ENCODE measurements at places on chromosomes 7 and 10.
A peak's percentile ranks its signal among the peaks of the same experiment; 100 is the strongest.

DNA sequence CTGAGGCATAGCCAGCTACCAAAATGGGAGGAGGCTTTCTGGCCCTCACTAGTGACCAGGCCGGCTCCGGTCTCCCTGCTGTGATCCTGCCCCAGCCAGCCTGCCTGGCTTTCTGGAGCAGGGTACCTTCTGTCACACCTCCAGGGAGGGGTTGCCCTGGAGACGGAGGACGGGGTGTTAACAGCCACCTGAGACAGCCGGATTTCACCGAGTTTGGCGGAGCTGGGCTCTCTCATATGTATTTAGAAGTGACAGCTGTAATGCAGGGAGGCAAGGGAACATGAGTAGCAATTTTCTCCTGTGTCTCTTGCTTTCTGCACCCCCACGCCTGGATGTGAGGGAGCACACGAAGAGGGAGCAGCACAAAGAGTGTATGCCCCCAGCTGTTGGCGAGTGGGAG, 473.3 kb downstream of the PLXNA4 start:
- DNase-seq: no peak

DNA sequence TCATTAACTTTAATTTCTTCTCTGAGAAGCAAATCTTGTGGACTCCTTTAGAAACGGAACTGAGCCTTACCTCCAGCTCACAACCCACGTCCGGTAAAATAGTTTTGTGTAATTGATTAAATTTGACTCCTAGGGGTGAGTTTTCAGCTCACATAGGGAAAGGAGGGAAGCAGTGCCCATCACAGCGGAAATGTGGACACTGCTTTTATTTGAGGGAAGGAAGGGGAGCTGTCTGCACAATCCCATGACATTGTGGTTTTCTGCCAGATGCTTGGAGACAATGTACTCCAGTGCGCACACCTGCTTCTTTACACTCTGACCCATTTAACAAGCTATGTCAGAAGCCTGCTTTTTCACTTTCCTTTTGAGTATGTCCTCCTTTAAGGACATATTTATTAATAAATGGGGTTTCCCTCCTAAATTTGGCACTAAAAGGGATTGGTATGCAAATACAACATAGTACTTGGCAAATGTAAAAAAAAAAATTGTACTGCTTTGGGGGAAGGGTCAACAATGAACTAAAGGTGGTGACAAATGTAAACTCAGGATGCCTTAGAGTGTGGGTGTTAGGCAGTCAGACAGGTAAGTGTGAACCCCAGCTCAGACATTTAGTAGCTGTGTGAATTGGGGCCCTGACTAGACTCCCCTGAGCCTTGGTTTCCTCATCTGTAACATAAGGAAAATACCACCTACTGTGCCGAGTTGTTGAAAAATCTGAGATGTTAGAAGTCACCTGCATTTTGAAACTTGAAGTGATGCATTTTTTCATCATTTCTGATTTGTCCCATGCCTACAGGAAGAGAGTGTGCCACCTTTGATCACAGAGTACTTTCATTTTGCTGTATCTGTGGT, 90.2 kb upstream of the KLF6 start:
- DNase-seq: no peak

GRCh38 chr10:132544744-132545658, 7.4 kb downstream of the INPP5A start:
- no peak for DNase-seq

DNA sequence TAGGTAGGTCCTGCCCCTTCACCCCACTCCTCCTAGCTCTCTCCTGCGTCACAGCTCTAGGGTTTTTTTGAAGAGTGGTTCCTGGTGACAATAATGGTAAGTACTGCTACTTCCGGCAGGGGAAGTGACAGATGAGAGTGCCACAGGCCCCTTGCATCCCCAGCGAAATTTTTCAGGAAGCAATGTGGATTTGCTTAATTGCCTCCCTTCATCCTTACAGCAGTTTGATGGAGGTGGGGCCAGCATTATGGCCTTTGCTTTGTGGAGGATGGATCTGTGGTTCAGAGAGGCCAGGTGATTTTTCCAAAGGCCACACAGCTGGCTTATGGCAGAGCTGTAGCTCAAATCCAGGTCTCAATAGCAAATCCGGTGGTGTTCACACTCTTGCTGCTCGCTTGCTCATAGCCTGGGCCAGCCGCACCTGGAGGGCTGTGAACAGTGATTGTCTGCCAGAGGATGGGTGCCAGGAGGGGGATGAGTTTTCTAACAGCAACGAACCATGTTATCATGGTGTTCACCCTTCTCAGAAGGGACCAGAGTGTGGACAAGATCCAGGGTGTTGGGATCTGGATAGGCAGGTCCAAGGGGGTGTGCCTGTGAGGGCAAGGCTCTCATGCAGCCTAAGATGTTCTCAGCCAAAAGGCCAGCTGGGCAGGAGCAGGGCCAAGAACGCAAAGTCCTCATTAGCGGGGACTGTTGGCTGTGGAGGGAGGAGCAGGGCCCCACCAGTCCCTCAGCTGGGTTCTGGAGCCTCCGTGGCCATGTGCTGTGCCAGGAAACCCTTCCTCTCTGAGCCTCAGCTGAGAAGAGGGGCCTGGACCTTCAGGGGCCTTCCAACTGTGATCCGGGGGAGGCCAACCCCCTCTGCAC, 89.0 kb downstream of the EMX2 start:
- DNase-seq: no peak

DNA sequence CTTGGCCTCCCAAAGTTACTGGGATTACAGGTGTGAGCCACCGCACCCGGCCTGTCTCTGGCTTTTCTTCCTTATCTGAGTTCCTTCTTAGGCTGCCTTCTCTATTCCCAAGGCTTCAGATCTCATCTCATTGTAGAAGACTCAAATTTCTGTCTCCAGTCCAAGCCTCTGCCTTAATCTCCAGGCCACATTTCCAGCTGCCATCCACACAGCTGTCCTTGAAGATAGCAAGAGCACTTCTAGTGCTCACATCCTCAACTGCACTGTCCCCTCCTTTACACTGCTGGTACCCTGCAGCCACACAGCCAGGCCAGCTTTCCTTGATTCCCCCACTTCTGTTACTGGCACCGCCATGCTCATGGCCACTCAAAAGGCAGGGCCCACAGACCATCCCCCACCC, 35.6 kb downstream of the POLL start:
- no peak for DNase-seq

GRCh38 chr10:17850501-17850900, 41.4 kb downstream of the MRC1 start:
- DNase-seq: no peak

- DNase-seq: no peak
These were observed 154.1 kb upstream of the ZMIZ1 start for GRCh38 chr10:78914502-78915189.

DNA sequence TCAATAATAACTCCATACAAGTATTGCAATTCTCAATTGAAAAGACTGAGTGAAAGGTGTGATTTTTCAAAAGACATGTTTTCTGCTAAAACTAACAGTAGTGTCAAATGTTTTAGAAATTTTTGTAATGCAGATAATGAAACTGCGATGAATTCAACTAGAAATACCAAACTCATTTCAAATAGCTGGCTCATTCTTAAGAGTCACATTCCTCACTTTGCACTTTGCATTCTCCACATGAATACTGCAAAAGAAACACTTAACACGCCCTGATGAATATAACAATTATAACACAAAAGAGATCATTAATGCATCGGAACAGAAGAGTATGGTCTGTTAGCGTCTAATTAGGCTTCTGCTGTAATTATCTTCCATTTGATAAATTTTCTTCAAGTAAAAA, 15.5 kb upstream of the TSPAN12 start:
- DNase-seq: no peak

- DNase-seq: no peak
These were observed 179.5 kb upstream of the YAE1 start for GRCh38 chr7:39386718-39387117.

DNA sequence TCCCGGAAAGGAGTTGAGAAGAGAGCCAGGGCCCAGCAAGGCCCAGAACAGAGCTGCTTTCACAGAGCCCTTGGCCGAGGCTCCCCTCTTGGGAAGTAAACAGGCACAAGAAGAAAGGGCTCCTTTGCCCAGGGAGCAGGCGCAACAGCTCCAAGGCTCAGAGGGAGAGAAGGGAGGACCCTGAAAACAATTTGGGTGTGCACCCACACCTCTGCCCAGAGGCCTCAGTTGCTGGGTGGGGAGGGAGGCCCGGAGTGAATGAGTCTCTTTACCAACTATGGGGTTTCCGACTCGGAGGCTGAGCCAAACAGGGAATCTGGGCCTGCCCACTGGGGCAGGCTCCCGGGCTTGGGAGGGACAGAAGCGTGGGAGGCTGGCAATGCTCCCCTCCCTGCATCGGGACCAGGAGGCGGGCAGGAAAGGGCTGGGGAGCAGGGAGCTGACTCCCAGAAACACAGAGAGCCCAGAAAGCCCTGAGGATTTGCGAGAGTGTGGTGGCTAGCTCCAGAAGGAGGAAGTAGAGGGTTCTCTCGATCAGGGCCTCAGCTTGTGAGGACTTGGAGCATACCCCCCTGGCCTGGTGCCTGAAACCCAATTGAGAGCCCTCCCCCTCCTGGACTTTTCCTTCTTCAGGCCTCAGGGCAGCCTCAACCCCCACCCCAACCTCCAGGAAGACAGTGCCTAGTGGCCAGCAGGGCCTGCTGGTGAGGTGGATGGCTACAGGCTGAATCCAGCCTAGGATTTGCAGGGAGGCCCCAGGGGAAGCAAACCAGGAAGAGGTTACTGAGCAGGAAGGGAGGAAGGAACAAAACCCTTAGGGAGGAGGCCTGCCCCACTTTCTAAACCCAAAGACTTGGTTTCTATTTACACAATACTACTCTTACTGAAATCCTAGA, 6.2 kb downstream of the C10orf105 start:
- DNase-seq: no peak

GRCh38 chr7:6167587-6168476, 104.6 kb downstream of the CYTH3 start:
- no peak for DNase-seq

- no peak for DNase-seq
These were observed 868.9 kb upstream of the AUTS2 start for GRCh38 chr7:68729371-68729770.

DNA sequence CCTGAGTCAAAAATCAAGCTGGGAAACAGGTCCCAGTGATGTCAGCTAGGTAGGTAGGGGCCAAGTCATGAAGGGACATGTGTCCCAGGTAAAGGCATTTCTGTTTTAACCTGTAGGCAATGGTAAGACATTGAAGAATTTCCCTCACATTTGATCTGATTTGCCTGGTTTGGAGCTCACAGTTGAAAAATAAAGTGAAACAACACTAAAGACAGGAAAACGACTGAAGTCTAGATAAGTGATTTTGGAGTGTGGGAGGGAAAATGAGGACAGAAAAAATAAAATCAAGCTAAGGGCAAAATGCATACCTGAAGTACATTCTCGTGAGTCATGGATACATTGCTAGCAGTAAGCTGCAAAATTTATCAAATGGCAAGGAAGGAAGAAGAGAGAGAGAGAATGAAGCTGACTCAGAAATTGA, 169.9 kb downstream of the SKIDA1 start:
- no peak for DNase-seq

GRCh38 chr10:62183442-62183841, 85.2 kb downstream of the RTKN2 start:
- DNase-seq: no peak

DNA sequence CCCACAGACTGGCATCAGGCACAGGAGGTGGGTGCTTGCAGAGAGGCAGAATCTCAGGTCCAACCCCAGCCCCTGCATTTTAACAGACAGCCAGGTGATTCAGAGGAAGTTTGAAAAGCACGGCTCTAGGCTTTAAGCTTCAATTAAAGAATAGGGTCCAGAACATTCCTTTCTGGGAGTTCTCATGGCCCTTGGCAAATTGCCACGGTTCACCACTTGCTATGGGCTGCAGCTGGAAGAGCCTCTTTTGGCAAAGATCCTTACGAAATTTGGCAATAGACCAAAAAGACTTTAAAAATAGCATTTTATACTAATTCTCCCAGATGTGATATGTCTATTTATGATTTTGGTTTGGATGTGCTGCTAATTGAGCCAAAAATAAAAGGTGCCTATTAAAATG, 148.1 kb downstream of the ITGA8 start:
- DNase-seq: peak; percentile 7

DNA sequence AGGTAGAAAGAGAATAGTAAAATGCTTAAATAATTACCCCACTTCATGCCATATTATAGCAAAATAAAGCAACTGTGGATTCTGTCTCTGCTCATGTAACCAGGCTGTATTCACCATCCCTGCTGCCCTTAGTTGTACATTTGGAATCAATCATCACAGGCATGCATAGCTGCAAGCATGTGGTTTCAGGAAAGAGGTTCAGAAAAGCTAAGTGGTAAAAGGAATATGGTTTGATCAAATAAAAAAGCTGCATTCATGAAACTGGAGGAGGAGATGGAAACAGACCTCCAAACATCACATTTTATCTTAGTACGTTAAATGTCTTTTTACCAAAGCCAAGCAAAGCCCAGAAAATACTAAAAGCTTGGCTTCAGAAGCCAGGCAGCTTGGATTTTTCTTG, 81.3 kb downstream of the ADAM22 start:
- DNase-seq: no peak

GRCh38 chr10:127041552-127041951, 136.3 kb downstream of the DOCK1 start:
- DNase-seq: no peak

GRCh38 chr7:142111499-142111898, at the start of gene MGAM2:
MGAM2 (plus strand) TSS chr7:142111718; CDS start chr7:142116874, 5,156 bp downstream.
- DNase-seq: no peak

DNA sequence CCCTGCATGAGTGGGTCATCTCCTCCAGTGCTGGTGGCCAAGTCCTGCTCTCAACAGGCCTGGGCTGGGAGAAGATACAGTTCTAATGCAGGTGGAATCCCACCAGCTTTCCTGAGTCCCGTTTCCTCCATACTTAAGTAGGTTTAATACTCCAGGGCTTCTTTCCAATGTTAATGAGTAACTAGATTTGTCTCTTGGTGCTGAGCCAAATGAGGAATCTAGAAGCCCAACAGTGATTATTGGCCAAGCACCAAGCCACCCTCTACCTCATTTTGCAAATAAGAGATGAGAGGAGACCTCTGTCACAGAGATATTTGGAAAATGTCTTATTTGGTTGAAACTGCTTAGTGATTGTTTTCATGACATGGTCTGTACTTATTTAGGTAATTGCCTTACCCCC, 37.1 kb downstream of the STARD3NL start:
- DNase-seq: no peak

GRCh38 chr10:34792881-34793280, 22.2 kb downstream of the PARD3 start:
- no peak for DNase-seq

DNA sequence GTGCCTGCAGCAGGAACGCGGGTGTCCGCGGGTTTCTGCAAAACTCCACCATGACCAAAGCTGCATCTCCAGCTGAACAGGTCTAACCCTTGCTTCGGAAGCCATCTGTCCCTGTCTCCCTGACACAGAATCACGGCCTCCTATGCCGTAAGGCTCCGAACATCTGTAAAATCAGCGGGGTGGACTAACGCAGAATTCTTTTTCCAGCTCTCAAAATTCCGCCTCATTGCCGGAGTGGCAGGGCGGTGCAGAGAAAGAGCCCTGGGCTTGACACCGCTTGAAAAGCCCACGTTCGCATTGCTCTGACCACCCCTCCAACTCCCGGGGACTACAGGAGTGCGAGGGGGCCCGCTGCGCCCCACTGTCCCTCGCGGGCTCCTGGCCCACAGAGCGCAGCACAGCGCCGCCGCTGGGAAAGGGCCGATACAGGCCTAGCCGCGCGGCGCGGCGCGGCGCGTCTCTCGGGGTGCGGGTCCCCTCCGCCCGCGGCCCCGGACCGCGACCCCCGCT, 409 bp downstream of the DNMBP start:
- no peak for DNase-seq
